Activated CD4-positive, CD25-positive, alpha-beta regulatory T cell (primary cell): ENCODE measurements at places on chromosomes 2 and 18.
A peak's percentile ranks its signal among the peaks of the same experiment; 100 is the strongest.

- DNase-seq = no peak
These were observed 218.8 kb downstream of the DYSF start for GRCh38 chr2:71671895-71672825.

- DNase-seq = no peak
These were observed 2.2 kb downstream of the RALBP1 start for GRCh38 chr18:9477509-9477908.

DNA sequence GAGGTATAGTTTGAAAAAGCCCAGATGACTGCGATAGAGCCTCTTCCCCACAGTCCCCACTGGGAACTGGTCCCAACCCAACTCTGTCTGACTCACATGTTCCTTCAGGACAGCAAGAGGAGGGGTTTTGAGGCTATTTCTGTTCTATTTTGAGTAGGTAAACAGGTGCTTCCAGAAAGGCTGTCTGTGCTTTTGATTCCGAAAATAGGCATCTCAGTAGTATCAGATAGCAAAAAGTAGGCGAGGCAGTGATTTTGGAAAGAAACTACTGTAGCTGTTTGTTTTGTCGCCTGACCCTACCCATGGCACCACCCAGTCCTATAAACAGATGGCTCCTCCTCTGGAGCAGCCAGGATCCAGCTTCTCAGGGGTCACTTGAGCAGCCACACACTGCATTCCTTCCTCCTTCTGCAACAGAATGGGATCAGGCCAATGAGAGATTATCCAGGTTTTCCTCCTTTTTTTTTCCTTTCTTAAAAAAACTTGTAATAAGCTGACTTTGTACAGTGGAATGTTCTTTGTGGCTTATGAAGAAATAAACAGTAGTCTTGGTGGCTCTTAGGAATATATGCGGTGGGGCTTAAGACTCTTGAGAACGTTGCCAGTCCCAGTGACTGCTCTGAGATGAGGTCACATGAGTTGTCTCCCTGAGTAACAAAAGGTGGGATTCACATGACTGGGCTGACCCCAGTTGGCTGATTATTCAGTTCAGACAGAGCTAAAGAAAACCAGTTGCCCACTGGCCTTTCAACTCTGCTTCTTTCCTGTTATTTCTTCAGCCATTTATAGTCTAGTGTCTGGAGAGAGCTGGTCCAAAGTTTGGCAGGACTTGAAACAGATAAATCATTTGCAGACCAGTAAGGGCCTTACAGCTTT lies 98.6 kb downstream of the KCNS3 start:
- no peak for DNase-seq

- DNase-seq = no peak
These were observed 280.4 kb upstream of the SESTD1 start for GRCh38 chr2:179545024-179545423.

DNA sequence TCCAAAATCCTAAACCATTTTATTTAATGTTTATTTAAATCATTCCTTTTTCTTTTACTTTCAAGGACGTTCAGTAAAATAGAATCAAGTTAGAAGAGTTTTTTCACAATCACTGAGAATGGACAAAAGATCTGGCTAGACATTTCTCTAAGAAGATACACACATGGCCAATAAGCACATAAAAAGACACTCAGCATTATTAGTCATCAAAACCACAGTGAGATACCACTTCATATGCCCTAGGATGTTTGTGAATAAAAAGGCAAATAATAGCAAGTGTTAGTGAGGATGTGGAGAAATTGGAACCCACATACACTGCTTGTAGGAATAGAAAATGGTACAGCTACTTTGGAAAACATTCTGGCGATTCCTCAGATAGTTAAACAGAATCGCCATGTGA lies 76.1 kb downstream of the RHBDD1 start:
- no peak for DNase-seq

- DNase-seq = no peak
These were observed 1.2 kb upstream of the ANO7 start for GRCh38 chr2:241187101-241187917.

DNA sequence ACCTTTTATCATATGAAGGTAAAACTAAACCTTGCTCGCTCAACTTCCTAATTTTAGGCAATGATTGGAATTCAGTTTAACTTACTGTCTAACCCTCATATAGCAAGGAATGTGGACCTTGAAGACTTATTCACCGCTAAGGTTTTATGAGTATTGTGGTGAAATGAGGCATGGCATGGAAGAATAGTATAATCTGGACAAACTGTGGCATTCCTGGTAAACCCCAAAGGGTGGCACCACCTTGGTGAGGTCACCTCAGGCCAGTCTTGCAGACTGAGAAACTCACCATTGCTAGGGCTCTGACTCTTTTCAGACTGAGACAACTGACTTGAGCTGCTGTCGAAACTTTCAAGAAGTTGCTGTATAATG lies 51.1 kb upstream of the EHBP1 start:
- no peak for DNase-seq

GRCh38 chr2:15142069-15142689 lies 419.0 kb downstream of the NBAS start:
- DNase-seq = peak; percentile 38

DNA sequence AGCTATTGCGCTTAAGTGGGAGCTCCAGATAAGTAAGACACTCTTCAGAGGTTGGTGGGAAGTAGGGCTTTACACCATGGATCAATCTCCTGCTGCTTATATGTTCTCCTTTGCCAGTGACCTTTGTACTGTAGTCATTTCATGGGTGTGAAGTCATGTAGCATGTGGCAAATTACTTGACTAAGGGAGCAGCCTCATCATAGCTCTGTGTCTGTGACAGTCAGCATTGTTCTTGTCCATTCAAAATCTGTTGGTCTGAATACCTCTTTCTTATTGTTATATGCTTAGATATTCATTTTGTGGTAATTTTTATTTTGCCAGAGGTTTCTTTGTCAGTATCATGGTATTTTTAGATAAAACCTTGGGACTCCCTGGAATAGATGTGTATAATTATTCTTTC lies 18.2 kb downstream of the SLC4A1AP start:
- DNase-seq = no peak

DNA sequence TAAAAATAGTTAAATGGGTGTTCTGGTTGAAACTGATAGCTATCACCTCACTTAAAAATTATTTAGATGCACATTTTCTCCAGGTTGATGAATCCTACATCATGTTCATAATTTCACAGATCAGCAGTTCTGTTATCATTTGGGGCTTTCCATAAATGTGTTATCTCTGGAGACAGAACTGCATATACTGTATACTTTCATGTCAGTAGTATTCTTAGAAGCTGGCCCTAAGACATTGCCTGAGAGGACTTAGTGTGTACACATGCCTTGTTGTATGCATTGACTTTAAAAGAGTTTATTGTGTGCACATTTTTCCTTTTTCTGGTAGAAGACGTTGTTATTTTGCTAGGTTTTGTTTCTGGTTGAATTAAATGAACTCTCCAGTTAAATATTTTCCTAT lies 41.0 kb downstream of the PIK3C3 start:
- no peak for DNase-seq

DNA sequence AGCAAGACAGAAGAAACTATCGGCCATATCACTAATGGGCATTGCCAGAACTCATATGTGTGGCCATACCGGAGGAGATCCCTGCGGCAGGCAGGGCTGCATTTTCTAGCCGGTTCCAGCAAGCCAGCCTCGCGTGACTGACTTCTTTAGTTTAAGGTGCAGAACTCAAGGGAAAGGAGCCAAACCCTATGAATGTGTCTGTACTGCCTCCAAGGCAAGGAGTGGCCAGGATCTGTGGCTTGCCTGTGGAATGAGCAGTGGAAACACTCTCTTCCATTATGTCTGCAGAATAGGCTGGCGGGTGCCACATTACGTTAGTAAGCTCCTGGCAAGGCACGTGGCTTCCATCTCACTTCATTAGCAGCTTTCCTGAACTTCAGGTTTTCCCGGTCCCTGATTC lies 137.6 kb downstream of the ATL2 start:
- no peak for DNase-seq

DNA sequence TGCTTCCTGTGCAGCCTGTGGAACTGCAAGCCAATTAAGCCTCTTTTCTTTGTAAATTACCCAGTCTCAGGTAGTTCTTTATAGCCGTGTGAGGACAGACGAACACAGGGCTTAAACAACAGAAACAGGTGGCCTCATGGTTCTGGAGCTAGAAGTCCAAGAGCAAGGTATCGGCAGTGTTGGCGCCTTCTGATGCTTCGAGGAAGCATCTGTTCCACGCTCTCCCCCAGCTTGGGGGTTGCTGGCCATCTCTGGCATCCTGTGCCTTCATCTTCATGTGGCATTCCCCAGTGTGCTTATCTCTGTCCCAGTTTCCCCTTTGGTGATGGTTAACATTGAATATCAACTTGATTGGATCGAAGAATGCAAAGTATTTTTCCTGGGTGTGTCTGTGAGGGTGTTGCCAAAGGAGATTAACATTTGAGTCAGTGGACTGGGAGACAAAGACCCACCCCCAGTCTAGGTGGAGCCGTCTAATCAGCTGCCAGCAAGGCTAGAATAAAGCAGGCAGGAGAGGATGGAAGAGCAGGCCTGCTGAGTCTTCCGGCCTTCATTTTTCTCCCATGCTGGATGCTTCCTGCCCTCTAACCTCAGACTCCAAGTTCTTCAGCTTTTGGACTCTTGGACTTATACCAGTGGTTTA lies 287.6 kb downstream of the PHLPP1 start:
- DNase-seq = no peak

- no peak for DNase-seq
These were observed 27.0 kb upstream of the DPYSL5 start for GRCh38 chr2:26820932-26821331.

GRCh38 chr2:152221839-152222238 lies 46.3 kb upstream of the STAM2 start:
- no peak for DNase-seq

DNA sequence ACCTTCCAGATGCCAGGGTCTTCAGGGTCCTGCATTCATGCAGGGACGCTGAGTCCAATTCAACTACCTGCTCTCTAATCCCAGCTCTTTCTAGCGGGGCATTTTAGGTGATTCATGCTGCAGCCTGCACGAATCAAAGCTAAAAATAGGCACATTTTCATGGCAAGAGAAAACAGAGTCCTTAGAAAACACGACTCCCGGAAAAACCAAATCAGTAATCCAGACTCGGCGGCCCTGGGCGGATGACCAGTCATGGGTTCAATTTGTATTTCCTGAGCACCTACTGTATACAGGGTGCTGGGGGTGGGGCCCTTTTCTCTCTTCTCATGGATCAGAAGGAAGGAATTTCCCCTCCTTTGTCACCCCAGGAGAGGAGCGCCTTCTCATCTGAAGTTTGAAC lies 64.4 kb downstream of the LONRF2 start:
- no peak for DNase-seq

- DNase-seq = no peak
These were observed 756.6 kb downstream of the RNF144A start for GRCh38 chr2:7673853-7674252.

DNA sequence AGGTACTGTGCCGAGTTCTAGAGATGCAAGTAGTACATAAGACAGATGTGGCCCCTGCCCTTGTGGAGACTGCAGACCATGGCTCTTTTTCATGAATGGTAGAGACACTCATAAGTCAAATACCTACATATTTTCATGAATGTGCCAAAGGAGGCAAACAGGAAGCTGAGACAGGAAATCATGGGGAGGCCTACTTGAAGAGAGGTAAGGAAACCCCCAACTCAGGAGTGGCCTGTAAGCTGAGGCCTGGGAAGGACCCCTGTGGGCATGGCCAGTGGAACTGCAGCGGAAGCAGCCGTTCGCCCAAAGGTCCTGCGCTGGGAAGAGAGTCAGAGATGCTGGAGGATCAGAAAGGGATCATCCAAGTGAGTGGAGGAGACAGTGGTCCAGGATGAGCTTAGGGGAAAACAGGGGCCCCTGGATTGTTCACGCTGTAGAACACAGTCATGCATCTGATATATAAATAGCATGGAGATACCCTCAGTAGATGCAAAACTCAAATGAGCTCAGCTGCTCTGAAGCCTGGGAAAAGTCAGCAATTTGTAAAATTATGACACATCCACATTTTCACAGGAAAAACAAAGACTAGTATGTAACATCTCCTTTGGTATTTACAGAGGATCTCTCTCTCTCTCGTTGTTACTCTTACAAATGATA lies 228.9 kb downstream of the NEDD4L start:
- DNase-seq = no peak

DNA sequence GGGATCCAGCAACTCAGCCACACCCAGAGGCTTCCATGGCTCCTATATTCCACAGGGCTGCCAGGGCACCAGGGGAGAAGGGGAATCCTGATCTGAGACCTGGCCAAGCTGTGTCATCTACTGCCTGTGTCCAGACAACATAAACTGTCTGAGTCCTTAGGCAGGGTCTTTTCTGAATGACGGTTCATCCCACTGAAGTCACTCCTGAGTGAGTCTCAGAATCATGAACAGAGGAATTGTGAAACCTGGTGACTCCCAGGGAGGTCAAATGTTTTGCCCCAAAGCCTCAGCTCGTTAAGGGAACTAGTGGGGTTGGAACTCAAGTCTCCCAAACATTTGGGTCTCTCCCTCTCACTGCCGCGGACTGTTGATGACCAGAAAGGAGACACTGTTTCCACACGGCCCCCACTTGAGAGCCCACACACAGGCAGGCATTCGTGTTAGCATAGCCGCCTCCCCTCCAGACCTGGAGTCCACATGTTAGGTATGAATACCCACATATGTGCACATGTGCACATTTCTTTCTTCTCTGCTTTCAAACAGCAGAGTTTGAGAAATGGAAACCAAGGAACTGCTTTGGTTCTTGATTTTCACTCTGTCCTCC lies 125.0 kb upstream of the MSH6 start:
- no peak for DNase-seq

- DNase-seq = no peak
These were observed 137.2 kb upstream of the CXCR4 start for GRCh38 chr2:136255127-136255526.

DNA sequence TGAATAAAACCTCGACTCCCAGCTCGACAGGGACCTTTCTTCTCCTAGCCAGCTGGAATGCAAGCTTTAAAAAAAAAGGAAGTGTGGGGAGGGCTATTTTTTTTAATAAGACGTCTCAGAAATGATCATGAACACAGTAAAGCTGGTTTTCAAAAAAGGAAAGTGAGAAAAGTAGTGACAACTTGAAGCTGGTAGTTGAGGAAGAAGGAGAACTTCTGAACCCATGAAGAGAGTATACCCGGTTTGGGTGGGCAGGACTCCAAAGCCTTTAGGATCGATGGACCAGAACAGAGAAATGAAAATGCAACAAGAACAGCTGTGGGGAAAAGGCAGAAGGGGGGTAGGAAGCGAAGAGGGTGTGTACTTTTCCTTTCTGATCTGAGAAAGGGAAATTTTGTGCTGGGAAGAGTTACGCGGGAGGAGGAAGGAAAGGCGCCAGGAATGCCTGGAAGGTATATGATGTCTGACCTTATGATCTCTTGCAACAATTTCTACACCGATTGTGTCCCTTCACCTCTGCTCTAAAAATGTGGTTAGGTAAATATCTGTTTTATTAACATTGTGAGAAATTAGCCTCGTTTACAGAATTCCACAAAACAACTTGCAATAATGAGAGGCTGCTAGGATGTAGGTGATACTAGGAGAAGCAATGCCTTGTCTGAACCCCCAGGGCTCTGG lies 22.6 kb upstream of the CYP1B1 start:
- no peak for DNase-seq

DNA sequence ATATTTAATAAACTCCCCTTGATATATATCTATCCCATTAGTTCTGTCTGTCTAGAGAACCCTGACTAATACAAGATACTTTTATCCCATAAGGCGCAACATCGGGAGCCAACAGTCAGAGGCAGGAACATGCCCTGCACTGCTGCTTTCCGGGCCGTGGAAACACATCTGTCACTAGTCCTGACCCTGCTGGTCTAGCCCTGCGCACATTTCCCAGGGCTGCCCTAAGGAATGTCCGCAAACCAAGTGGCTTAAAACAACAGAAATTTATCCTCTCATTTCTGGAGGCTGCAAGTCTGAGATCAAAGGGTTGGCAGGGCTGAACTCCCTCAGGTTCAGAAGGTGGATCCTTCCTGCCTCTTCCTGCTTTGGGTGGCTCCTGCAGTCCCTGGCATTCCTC lies 114.2 kb upstream of the TPO start:
- no peak for DNase-seq
